ENCODE measurements at places on chromosomes 3 and 15.
A peak's percentile ranks its signal among the peaks of the same experiment; 100 is the strongest.

DNA sequence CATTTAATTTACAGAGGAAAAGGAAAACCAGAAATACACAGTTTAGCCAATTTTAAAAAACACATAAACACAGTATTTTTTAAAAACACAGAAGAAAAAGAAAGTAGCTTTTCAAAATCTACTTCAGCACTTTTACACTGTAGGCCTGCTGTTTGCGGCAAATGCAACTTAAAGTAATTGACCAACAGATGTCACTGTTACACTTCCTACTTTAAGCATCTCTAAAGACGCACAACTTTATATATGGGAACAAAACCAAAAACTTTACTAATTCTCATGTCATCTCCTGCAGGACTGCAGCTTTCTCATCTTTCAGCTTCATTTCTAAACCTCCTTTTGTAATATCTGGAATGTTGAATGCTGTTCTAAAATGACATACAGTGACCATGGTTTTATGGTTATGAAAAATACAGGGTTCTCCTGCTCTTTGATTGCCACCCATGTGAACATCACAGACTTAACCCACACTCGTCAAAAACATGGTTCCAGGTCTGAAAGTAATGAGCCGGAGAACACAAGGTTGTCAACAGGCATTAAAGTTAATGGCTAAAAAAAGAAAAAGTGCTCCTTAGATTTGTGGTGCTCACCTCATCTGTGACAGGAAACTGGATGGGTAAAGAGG is 107.9 kb downstream of the FMN1 start:
- DNase-seq = no peak

GRCh38 chr3:106296062-106296461 is 427.2 kb upstream of the CBLB start:
- no peak for DNase-seq

GRCh38 chr3:32593903-32594525 is 23.4 kb upstream of the DYNC1LI1 start:
- DNase-seq = no peak

DNA sequence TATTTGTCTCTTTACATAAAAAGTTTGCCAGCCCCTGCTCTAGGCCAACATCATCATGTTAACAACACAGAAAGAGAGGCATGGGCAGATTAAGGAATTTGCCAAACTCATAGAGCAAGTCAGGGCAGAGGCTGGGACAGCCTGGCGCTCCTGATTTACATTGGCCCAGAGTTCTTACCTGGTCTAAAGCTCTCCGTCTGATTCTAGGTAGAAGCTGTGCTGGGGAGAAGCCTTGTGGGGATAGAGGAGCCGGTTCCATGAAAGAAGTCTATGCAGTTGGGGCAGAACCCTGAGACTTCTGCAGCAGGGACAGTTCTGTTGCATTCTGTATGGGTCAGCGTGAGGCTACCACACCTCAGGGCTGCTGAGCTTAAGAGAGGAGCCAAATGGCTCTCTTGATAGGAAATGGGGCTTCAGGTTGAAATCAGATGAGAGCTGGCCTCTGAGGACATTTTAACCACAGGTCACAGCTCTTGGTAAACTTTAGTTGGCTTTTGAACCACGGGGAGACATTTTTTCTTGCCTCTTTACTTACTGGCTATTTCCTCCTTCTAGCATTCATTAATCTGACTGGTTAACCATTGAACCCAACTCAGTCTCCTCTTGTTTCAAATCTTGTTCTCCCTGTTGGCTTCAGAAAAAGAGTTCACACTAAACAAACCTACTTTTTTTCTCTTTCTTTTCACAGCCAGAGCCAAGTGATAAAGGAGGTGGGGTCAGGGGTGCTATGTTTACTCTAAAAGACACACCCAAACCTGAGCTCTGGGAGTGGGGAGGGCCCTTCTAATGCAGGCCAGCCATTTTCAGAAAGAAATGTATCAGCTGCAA is 250.7 kb downstream of the OPA1 start:
- no peak for DNase-seq

DNA sequence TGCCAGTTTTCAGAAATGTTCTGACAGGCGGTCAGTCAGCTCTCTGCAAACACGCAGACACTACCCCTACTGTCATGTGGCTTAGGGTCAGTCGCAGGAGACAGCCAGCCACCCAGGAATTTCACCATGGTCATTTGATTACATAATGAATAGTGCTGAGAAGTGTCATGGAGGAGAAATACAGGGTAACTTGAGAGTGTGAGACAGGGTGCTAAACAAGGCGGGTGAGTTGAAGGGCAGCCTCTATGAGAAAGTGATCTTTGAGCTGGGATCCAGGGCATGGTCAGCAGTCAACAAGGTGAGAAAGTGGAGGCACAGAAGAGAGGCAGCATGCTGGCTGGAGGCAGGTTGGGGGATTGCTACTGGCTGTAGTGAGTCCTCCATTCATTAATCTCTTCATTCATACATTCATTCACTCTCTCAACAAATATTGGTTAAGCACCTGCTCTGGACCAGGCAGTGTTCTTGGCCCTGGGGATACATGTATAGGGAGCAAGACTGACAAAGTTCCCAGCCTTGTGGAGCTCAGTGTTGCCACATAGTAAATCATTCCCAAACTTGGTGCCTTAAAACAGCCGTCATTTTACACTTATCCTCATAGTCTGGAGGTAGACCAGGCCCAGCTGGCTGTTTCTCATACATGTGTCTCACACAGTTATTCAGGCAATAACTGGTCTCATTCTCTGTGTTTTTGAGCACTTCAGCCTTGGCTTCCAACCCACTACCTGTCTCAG is 14.8 kb downstream of the PXYLP1 start:
- DNase-seq = no peak

- DNase-seq = no peak
Measured at GRCh38 chr15:77644543-77645247, 12.0 kb upstream of the LINGO1 start.

DNA sequence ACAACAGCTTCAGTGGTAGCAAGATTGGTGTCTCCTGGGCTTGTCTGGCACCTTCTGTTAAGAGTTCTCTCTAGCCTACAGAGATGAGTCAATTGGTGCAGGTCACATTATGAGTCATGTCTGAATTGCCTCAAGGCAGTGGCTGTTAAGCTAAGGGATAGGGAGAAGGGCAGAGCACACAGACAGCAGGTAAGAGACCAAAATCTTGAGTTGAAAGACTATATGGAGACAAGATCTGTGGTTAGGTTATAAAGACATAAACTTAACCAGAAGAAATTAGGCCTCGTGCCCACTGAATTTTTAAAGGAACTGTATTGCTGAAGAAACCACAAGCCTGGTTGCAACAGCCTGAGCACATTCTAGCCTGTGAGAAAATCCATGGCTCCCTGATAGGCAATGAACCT is 19.2 kb upstream of the KPNA1 start:
- peak; percentile 44 for DNase-seq

- no peak for DNase-seq
Measured at GRCh38 chr3:105843994-105844393, 24.8 kb downstream of the CBLB start.

DNA sequence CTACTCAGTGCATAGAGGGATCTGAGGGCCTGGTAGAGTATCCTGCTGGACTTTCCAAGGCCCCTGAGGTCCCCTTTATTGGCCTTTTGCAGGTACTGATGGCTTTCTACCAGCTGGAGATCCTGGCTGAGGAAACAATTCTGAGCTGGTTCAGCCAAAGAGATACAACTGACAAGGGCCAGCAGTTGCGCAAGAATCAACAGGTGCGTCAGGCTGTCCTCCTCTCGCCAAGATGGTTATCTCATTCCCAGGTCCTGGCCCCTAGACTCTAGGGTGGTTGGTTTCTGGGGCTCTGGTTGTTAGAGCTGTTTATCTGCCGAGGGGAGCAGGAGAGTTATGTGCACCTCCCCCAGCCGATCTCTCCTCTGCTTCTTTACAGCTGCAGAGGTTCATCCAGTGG is 9.3 kb downstream of the EIF2B5 start:
- no peak for DNase-seq

DNA sequence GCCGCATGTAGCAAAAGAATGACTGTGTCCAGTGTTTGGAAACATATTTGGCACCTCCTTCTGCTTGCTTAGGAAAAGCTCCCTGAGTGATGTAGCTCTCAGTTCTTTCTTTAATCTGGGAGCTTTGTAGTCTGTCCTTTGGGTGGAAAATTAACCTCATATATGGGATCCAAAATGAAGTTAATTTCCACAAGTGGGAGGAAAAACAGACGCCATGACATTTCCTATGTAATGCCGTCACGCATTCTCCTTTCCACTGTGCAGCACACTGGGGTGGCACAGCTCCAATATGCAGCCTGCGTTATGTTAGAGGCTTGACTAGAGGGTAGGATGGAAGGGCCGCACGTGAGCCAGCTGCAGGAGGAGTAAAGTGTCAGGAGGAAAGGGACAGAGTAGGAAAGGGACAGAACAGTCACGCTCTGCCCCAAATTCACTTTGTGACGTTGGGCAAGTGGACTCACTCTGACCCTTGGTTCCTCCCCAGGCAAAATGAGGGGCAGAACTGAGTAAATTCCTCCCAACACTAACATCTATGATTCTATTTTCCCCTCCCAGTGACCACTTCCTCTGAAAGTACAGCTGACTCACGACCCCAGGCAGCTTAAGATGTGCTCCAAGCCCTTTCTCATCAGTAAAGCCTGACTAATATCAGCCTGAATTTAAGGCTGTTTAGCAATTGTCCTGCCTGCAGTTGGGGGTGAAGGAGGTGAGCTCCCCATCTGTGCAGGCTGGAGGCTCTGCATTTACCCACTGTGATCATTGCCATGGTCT is 176.5 kb upstream of the PFN2 start:
- no peak for DNase-seq

- DNase-seq = no peak
Measured at GRCh38 chr3:30198162-30198561, 408.2 kb upstream of the TGFBR2 start.

DNA sequence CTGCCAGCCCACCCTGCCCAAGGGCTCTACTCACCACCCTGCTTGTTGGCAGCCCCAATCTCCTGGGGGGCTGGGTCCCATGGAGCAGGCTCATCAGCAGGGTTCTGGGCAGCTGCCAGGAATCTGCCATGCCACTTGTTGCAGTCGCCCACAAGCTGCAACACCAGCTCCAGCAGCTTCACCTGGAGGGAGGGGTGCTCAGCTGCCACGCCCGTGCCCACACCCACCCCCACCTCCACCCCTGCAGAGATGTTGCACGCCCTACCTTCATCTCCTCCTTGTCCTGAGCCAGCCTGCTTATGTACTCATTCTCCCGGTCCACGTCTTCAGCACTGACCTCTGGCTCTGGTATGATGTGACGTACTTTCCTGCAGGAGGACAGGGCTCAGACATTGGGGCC is 77.9 kb upstream of the C2CD4B start:
- no peak for DNase-seq

DNA sequence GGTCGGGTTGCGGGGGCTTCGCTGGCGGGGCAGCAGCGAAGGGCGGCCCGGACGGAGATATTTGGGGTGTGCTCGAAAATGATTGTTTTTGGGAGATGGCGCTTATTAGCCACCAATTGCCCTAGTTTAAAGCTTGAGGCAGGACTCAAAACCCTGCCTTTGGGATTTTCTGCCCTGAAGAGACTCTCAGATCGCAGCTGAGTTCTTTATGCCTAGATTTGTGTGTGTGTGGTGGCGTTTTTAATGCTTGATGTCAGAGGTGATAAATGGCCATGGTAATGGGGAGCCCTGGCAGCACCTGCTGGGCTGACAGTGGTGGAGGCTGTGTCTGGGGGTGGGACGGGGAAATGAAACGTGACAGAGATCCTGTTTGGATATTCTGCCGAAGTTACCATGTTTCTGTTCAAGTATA is 604 bp downstream of the KCTD6 start:
- DNase-seq = peak; percentile 35

- DNase-seq = no peak
Measured at GRCh38 chr3:146102885-146103284, 58.1 kb downstream of the PLOD2 start.

GRCh38 chr3:39519554-39520288 is 52.2 kb downstream of the MOBP start:
- no peak for DNase-seq

- no peak for DNase-seq
Measured at GRCh38 chr3:183178512-183178832, 15.9 kb upstream of the LAMP3 start.

DNA sequence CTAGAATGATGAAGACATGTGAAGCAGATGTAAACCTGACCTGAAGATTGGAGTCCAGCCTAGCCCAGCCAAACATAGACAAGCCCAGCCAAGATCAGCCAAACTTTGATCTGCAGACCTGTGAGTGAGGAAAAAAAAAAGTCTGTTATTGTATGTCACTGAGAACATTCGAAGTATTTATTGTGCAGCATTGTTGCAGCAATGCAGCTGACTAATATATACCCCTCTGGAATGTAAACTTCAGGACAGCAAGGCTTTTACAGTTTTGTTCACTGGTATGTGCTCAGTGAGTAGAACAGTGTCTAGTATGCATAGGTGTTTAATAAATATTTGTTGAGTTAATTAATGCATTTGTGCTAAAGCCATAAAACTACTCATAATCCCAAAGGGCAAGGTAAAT is 23.4 kb downstream of the TMEM202 start:
- DNase-seq = no peak
